Activated T-helper 1 cell treated with anti-CD3 and anti-CD28 coated beads, Interleukin-12 subunit alpha, Interleukin-12 subunit beta, Interleukin-2, Interleukin-4 antibody, amounts not matched to agents 30 ng/mL and 10 ng/mL and 1 ng/mL, durations not matched to agents 14 hours and 24 hours and 36 hours (primary cell): ENCODE measurements at places on chromosomes 13 and 19. TPM values are rescaled to one million over a fixed set of nuclear protein-coding genes. Genes with fewer than 3 reads are reported as not detected.

DNA sequence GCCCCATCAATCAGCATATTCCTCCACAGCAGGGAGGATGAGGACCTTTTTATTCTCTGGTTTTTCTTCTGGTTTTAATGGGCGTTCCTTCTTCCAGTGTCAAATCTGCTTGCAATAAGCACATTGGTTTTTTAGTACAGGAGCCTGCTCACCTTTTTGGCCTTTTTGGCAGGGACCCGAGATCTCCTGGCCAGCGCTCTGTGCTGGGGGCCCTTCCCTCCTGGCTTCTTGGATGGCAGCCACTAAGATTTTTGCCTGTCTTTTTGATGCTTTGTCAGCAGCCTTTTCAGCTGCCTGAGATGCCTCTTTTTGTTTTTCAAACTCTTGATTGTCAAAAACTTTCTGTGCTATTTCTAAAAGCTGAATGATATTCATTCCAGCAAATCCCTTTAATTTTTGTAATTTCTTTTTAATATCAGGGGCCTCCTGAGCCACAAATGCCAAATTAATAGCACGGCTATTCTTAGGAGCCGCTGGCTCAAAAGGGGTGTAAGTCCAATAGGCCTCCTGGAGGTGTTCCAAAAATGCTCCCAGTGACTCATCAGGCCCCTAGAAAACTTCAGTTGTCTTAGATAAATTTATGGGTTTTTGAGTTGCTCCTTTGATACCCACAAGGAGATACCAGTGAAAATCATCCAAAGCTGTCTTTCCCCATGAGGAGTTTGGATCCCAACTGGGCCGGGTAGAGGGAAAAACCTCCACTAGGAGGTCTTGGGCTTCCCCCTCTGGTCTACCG is 73.0 kb downstream of the ZNF100 start:
- H3K4me3 ChIP-seq: no peak overlapping the region
- H3K27me3 ChIP-seq: no peaks in the 10 kb centered on the region
- no peak overlapping the region for H3K27ac ChIP-seq

CEACAM20 gene
- not detected in 2 replicates for total RNA-seq

- no peak overlapping the region for H3K27ac ChIP-seq
- no peaks in the 10 kb centered on the region for H3K4me1 ChIP-seq
- H3K27me3 ChIP-seq: no peaks in the 10 kb centered on the region
- H3K36me3 ChIP-seq: no peaks in the 10 kb centered on the region
- no peak overlapping the region for H3K4me3 ChIP-seq
Observed at GRCh38 chr13:53631511-53631910, 602.9 kb downstream of the OLFM4 start.

GARIN5A gene
- 0.39 and 0.88 TPM in 2 replicates for total RNA-seq

ZNF560 gene
- not detected in 2 replicates for total RNA-seq

DNA sequence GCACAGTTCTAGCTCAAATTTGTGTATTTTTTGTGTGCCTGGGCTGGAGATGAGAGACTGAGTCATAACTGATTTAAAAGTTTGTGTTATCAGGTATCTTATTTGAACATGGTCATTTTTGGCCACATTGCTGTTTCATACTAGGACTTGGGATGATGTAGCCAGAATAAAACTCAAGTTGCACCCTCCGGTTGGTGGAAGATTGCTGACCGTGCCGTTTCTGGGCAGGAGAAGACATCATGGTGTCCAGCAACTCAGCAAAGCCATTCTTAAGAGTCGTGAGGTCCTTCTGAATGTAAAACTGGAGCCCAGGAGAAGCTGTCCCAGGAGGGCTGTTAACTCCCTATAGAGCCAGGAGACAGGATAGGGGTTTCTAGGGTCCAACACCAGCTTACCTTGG is 7.6 kb downstream of the CEBPG start:
- no peak overlapping the region for H3K4me3 ChIP-seq
- peaks cover 23% of the 10 kb centered on the region for H3K4me1 ChIP-seq
- peaks cover 30% of the 10 kb centered on the region for H3K36me3 ChIP-seq
- H3K27ac ChIP-seq: no peak overlapping the region

LGALS4 gene
- 1.1 and 1.3 TPM in 2 replicates for total RNA-seq

DNA sequence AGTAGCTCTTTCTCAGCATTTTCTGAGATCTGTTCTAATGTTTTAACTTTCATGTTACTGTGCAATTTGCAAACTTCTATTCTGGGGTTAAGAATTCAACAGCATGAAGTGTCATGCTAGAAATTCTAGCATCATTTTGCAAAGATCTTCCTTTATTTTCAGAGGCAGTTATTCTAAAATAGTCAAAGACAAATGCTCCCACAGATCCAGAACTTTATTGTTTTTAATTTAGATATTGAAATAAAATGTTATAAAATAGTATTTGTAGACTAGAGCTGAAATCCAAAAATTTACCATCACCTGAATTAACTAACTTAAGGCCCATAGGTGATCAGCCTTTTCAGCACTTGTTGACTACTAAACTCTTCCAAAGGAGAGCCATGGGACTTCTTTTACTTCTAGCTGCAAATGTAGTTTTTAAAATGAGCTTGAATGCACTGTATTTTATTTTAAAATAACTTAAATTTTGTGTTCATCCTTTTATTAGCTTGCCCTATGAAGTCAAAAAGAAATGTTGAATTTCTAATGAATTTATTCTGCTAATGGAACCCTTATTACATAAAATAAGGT is 3.2 kb downstream of the MAB21L1 start:
- peaks cover 76% of the 10 kb centered on the region for H3K27me3 ChIP-seq
- H3K4me3 ChIP-seq: no peak overlapping the region
- H3K36me3 ChIP-seq: peaks cover 6% of the 10 kb centered on the region
- H3K4me1 ChIP-seq: peaks cover 34% of the 10 kb centered on the region
- no peak overlapping the region for H3K27ac ChIP-seq

MAST1 gene
- 1.4 and 1.7 TPM in 2 replicates for total RNA-seq
